NCI-H1417 (cell line): ENCODE measurements at places on chromosomes 1 and 21.

DNA sequence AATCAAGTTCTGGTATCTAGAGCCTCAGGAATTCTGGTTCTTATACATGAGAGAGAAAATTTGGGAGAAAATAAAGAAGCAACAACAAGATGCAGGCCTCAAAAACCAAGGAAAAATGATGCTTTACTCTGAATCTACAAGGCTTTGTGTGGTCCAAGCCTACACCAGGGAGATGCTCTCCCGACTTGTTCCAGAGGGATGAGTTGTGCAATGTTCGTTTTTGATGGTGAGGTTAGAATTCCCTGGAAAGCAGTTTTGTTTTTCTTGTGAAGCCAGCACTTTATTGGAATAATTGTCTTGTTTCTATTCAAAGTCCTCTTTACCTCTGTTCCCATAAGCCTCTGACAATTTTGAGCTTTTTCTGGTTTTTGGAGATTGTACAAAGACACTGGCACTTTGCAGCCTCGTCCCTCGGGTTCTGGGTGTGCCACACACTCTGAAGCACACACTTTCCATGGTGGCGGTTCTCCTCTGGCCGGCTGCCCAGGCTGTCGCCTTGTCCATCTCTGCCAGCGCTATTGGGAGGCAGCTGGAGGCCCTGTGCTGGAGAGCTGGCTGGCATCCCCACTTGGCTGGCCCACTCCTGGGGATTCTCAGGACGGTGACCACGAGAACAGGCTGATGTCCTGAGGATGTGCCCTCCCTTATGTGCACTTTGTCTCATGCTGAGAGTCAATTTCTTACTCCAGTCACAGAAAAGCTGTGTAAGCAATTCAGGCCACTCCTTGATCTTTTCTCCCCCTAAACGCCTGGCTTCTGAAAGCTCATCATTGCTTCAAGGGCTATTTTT is 70.2 kb downstream of the EDEM3 start:
- no peak for DNase-seq

- DNase-seq: peak; percentile 26
These were observed 7.9 kb downstream of the ACOT7 start for GRCh38 chr1:6385488-6386191.

GRCh38 chr1:241992734-241993133 is 6.2 kb downstream of the MAP1LC3C start:
- DNase-seq: no peak

DNA sequence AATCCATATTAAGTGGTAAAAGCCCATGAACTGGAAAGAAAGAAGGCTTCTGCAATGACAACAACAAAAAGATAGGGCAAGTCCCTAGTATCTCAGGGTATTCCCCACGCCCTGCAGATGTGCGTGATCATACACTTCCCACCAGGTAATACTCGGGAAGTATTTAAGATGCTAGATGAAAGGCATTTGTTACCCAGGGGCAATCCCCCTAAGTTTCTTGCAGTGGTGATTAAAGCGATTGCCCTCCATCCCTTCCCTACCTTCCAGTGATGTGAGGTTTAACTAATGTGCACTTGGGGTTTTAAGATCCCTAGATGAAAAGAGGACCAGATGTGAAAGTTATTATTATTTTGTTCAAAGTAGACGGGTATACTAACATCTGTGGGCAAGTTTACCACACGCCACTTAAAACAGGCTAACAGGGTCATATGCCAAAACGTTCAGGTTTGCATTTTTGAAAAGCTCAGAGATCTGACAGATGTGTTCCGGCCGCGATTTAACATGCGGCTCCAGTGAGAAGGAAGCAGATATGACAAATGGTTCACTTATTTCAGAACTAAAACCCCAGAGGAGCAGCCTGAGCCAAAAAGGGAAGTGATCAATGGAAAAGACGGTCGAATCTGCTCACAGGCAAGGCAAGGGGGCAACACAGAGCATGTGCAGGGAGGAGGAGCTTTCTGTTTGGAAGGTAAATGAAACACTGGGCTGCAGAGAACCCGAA is 17.4 kb downstream of the TIAM1 start:
- DNase-seq: no peak
